Colonic mucosa (tissue), 4 donors: ENCODE measurements at places on chromosomes 1 and 21. TPM values are rescaled to one million over a fixed set of nuclear protein-coding genes. Genes with fewer than 3 reads are reported as not detected.

- no peak overlapping the region for H3K4me3 ChIP-seq
- DNase-seq, result no peak
- no peaks in the 10 kb centered on the region for H3K4me1 ChIP-seq
- no peaks in the 10 kb centered on the region for H3K27me3 ChIP-seq
Observed at GRCh38 chr21:37904856-37905255, 11.4 kb downstream of the KCNJ6 start.

DNA sequence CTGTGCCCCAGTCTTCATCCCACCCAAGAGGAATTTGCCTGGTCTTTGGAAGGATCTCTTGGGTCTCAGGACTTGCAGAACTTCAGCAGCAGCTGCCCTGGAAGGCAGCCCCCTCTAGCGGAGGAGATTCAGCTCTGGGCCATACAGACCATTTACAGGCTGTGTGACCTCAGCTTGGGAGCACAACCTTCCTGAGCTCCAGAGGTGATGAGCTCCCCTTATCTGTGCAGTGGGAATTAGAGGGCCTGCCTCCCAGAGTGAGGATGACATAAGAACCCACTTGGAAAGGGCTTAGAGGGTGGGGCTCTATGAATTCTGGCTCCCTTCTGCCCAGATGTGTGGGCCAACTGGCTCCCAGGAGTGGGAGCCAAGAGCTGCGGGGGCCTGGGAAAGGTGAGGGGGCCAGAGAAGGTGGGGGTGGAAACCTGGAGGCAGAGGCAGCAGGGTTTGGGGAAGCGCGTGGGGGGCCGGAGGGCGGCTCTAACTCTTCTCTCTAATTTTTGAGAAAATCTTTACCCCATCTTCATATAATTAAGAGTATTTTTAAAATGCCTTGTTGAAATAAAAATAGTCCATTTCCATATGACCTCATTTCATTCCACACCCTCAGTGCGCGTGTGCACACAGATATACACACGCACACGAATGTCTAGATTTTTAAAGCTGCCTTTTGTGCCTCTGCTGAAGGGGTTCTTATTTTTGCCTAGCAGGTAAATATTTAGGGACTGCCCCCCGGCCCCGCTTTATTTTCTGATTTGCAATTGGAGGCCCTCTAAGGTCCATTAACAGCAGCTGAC is 21.5 kb downstream of the EPHB2 start:
- H3K27me3 ChIP-seq, result no peaks in the 10 kb centered on the region
- DNase-seq, result peak; percentile 45
- H3K36me3 ChIP-seq, result no peaks in the 10 kb centered on the region
- H3K27ac ChIP-seq, result no peak overlapping the region
- no peak overlapping the region for H3K4me3 ChIP-seq
- no peaks in the 10 kb centered on the region for H3K4me1 ChIP-seq

- H3K4me1 ChIP-seq, result no peaks in the 10 kb centered on the region
- H3K27me3 ChIP-seq, result no peaks in the 10 kb centered on the region
Observed at GRCh38 chr1:185260611-185261010, 56.4 kb downstream of the IVNS1ABP start.

GRCh38 chr1:77487631-77488030 is 194.8 kb downstream of the ZZZ3 start:
- no peak for DNase-seq
- H3K27me3 ChIP-seq, result no peaks in the 10 kb centered on the region
- H3K4me1 ChIP-seq, result no peaks in the 10 kb centered on the region
- H3K36me3 ChIP-seq, result no peaks in the 10 kb centered on the region

- no peak for DNase-seq
- H3K27ac ChIP-seq, result no peak overlapping the region
- no peaks in the 10 kb centered on the region for H3K4me1 ChIP-seq
- H3K4me3 ChIP-seq, result no peak overlapping the region
- H3K27me3 ChIP-seq, result no peaks in the 10 kb centered on the region
Observed at GRCh38 chr1:215777370-215777925, 210.3 kb downstream of the KCTD3 start.

GRCh38 chr1:7478809-7479499 is 292.1 kb upstream of the VAMP3 start:
- peak overlapping the region; percentile 50 for H3K27ac ChIP-seq
- no peak overlapping the region for H3K4me3 ChIP-seq

- no peak for DNase-seq
- no peak overlapping the region for H3K27ac ChIP-seq
- H3K27me3 ChIP-seq, result no peaks in the 10 kb centered on the region
Observed at GRCh38 chr1:200282497-200283122, 127.2 kb downstream of the ZNF281 start.

Gene ERO1B
- total RNA-seq, result 2.3 TPM

Gene CASQ1
- not detected for total RNA-seq

- H3K27me3 ChIP-seq, result no peaks in the 10 kb centered on the region
- H3K4me3 ChIP-seq, result no peak overlapping the region
Observed at GRCh38 chr1:40662151-40662550, 3.3 kb downstream of the RIMS3 start.

DNA sequence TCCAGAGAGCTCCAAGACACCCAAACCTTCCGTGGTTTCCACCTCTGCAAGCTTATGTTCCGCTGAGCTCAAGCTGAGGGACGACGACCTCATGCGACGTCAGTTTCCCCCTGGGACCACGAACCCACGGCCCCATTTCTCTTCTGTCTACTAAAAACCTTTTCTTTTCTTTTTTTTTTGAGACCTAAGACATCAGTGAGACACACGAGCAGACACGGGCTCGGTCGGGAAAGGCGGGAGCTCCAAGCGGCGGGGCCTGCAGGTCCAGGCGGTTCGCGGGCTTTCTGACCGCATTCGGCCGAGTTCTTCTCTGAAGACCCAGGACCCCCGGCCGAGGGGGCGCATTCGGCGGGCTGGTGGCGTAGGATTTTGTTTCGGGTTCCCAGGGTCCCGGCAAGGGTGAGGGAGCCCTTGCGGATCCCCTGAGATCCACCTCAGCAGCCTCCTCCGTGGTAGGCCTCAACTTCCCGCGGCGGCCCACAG is 402 bp downstream of the C21orf58 start:
- no peaks in the 10 kb centered on the region for H3K27me3 ChIP-seq
- no peaks in the 10 kb centered on the region for H3K4me1 ChIP-seq
- H3K36me3 ChIP-seq, result no peaks in the 10 kb centered on the region
- H3K27ac ChIP-seq, result no peak overlapping the region
- peak overlapping the region; percentile 74 for H3K4me3 ChIP-seq
- no peak for DNase-seq

Gene NES
- 8.1 TPM for total RNA-seq

Gene ASCL5
- total RNA-seq, result not detected

DNA sequence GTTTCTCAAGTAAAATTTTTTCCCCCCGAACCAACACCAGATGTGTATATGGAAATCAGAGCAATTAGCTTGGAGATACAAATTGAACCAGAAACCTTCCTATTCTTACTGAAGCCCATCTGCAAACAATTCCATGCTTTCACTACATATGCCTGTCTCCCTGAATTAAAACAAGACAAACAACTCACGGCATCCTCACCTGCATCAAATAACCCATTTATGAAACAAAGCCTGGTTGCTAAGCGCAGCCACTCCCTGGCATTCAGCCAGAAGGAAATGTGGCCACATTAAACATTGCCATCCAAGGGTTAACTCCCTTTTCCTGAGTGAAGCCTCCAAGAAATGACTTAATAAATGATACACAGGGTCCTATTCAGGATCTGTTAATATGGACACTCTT is 55.3 kb downstream of the APP start:
- H3K4me1 ChIP-seq, result no peaks in the 10 kb centered on the region
- no peaks in the 10 kb centered on the region for H3K27me3 ChIP-seq
- H3K4me3 ChIP-seq, result no peak overlapping the region
- no peaks in the 10 kb centered on the region for H3K36me3 ChIP-seq
- no peak overlapping the region for H3K27ac ChIP-seq
- no peak for DNase-seq

Gene TRIM58
- total RNA-seq, result 3.6 TPM

GRCh38 chr1:88877382-88877825 is 14.0 kb downstream of the GTF2B start:
- DNase-seq, result no peak
- H3K4me1 ChIP-seq, result no peaks in the 10 kb centered on the region
- H3K36me3 ChIP-seq, result no peaks in the 10 kb centered on the region

- H3K27me3 ChIP-seq, result no peaks in the 10 kb centered on the region
- no peak for DNase-seq
- H3K36me3 ChIP-seq, result no peaks in the 10 kb centered on the region
- H3K4me1 ChIP-seq, result no peaks in the 10 kb centered on the region
Observed at GRCh38 chr1:178126741-178127185, 32.9 kb downstream of the RASAL2 start.

Gene OR2L8
- not detected for total RNA-seq

DNA sequence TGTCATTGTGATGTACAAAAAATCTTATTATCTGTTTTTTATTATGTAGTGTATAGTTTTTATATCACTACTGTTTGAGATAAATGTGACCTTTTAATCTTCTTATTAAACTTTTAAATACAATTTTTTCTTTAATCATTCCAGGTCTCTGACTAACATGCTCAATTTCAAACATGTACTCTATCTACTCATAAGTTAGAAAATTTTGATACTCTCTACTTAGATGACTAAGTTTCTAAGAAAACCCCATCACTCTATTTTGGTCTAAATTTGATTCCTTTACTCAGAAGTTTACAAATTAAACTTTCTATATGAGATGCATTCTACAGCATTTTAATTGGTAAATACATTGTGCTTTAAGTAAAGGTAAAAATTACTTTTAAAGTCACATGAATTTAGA is 544.0 kb downstream of the PTBP2 start:
- no peak overlapping the region for H3K27ac ChIP-seq
- no peaks in the 10 kb centered on the region for H3K4me1 ChIP-seq
- no peaks in the 10 kb centered on the region for H3K27me3 ChIP-seq
- H3K36me3 ChIP-seq, result no peaks in the 10 kb centered on the region

DNA sequence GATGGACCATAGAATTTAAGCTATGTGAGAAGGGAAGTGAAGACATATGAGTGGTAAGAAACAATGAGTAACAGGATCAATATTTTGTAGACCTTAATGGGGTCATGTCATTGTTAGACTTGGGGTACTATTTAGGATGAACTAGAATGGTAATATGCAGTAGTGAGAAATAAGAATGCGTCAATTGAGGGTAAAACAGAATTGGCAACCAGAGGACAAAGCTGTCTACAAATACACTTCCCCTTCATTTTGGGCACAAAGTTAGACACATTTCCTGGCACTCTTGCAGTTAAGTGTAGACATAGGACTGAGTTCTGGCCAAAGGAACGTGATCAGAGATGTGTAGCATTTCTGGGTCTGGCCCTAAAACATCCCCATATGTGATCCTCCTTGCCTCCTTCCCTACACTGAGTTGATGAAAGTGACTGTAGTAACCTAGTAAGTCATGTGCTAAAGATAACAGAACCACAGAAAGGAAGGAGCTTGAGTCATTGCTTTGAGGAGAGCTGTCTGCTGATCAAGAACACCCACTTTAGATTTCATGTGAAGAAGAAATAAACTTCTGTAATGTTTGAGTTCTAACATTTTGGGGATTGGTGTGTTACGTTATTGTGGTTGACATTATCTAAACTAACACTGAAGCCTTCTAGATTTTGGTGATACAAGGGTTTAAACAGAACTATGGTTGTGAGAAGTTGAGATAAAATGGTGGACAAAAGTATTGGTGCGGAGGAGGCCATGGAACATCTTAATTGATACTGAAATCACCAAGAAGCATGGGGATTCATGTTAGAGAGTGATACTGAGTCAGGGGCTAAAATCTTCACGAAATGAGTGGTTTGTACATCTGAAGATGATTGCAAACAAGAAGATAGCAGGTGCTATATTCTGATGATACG is 41.7 kb downstream of the CD55 start:
- H3K27ac ChIP-seq, result no peak overlapping the region
- H3K27me3 ChIP-seq, result no peaks in the 10 kb centered on the region
- no peak for DNase-seq
- no peak overlapping the region for H3K4me3 ChIP-seq
- H3K36me3 ChIP-seq, result no peaks in the 10 kb centered on the region

Gene BCAN
- total RNA-seq, result not detected

DNA sequence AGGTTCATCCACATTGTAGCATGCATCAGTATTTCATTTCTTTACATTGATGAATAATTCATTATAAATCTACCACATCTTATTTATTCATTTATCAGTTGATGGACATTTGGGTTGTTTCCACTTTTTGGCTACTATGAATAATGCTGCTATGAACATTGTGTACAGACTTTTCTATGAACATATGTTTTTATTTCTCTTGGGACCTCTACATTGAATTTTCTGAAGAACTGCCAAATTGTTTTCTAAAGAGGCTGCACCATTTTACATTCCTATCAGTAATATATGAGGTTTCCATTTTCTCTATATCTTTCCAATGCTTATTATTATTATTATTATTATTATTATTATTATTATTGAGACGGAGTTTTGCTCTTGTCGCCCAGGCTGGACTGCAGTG is 81.3 kb upstream of the SELENON start:
- H3K36me3 ChIP-seq, result no peaks in the 10 kb centered on the region
- H3K4me3 ChIP-seq, result no peak overlapping the region
- no peak overlapping the region for H3K27ac ChIP-seq
- DNase-seq, result no peak
- no peaks in the 10 kb centered on the region for H3K4me1 ChIP-seq
- no peaks in the 10 kb centered on the region for H3K27me3 ChIP-seq

DNA sequence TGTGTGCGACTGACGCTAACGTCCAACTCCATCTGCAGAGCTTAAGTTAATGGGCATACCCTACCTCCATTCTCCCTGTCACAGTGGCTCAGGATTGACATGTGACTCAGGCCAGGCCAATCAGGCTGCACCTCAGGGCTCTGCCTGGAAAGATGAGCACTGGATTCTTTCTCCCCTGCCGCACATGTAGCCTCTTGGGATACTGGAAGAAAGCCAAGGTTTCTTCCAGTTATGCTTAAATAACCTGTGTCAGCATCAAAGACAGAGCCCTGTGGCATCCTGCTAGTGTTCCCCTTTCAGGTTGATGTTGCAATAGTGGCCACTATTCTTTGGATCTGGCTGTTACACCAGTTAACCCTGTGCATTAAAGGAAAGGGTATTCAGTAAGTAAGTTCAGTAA is 55.0 kb upstream of the SYT6 start:
- DNase-seq, result no peak
- no peaks in the 10 kb centered on the region for H3K27me3 ChIP-seq
- no peaks in the 10 kb centered on the region for H3K4me1 ChIP-seq
- no peak overlapping the region for H3K27ac ChIP-seq
- H3K4me3 ChIP-seq, result no peak overlapping the region
- H3K36me3 ChIP-seq, result no peaks in the 10 kb centered on the region

DNA sequence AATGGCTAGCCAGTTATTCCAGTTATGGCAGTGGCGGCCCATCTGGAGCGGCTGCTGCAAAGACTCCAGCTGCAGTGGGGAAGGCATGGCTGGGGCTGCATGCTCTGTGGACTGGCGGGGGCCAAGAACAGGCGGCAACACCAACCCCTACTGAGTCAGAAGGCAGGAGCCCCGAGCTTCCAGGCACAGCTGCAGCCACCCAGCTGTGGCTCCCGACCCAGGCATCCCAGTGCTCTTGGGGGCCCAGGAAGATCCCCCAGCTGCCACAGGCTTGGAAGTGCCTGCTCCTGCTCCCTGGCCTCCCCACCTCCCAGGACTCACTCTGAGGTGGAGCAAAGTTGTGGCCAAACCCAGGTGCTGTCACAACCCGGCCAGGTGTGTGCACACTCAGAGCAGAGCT is 317.0 kb upstream of the RRP15 start:
- no peaks in the 10 kb centered on the region for H3K36me3 ChIP-seq
- no peak overlapping the region for H3K4me3 ChIP-seq
- DNase-seq, result no peak
- H3K27me3 ChIP-seq, result no peaks in the 10 kb centered on the region

Gene RAB7B
- 0.57 TPM for total RNA-seq

Gene MMP23B
- 5.8 TPM for total RNA-seq

GRCh38 chr1:208910161-208910560 is 666.0 kb upstream of the PLXNA2 start:
- no peaks in the 10 kb centered on the region for H3K4me1 ChIP-seq
- H3K27me3 ChIP-seq, result no peaks in the 10 kb centered on the region
- no peak overlapping the region for H3K4me3 ChIP-seq
- H3K36me3 ChIP-seq, result no peaks in the 10 kb centered on the region
- no peak overlapping the region for H3K27ac ChIP-seq
- DNase-seq, result no peak
